ENCODE measurements at places on chromosomes 11 and 22. TPM values are rescaled to one million over a fixed set of nuclear protein-coding genes. Genes with fewer than 3 reads are reported as not detected.

FOLR2 gene
- total RNA-seq, result 5.6 TPM

CYB5R3 gene
- total RNA-seq, result 62.8 TPM

LIN7C gene
- 57.3 TPM for total RNA-seq

MMP13 gene
- not detected for total RNA-seq

OR5AK2 gene
- total RNA-seq, result not detected

MPZL2 gene
- total RNA-seq, result 27.2 TPM

MOGAT2 gene
- total RNA-seq, result not detected

SSTR3 gene
- total RNA-seq, result 0.10 TPM

IGSF22 gene
- total RNA-seq, result 6.2 TPM

FBLN1 gene
- 115 TPM for total RNA-seq

POU2F3 gene
- total RNA-seq, result 2.1 TPM

BARX2 gene
- 14.3 TPM for total RNA-seq

ART1 gene
- total RNA-seq, result 4.2 TPM

DNA sequence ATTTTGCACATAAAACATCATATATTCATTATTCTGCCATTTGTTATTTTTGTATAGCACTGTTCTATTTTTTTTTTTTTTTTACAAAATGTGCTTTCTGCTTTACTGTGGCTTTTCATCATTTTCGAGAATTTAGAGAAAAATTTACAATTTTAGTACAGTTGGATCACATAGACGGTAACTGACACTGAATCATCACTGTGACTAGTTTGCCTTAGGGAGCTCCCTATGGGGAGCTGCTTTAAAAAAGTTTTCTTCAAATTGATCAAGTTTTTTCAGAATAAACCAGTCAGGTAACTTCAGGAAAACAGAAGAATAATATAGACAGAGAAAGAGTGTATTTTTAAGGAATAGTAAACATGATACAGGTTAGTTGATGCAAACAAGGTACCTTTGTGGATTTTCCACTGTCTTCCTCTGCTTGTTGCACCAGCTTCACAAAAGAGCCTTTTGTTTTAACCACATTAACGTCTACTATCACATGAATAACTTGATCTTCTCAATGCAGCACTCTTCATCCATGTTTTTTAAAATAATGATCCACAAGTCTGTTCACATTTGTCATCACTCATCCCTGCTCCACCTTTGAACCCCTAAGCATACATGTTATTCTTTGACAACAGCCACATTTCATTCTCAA, 327.0 kb downstream of the DYNC2H1 start:
- DNase-seq, result no peak

DNA sequence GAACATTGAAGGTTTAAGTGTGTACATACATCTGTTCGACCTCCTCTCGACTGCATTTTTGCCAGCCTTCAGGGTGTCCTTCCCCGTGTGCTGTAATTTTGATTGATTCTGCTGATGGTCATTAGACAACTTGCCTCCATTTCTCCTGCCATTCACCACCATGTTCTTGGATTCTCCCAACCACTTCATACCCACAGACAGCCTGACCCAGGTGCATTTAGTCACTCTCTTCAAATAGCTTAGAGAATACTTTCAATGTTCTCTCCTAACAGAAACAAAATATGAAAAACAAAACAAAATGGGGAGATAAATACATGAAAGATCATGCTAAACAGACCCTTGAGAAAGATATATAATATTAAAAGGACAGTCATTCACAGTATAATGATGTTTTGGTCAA, 23.2 kb downstream of the KMT5B start:
- DNase-seq, result no peak

DNA sequence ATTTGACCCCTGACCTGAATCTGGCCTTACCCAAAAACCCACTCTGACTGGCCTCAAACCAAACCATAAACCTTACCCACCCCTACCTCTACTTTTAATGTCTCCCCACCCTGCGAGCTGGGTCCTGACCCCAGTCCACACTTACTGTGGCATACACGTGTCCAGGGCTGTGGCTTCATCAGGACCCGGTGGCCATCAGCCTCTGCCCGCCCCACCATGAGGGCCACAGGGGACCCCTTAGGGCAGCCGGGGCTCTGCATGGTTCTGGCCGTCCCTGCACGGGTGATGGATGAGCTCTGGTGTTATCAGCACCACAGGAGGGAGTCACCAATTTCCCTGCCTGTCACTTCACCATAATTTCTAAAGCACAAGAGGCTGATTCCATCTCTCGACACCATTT, 87.5 kb upstream of the LMO1 start:
- DNase-seq, result no peak

- peak; percentile 32 for DNase-seq
These were observed 16.9 kb upstream of the SPTY2D1 start for GRCh38 chr11:18650859-18651557.

- no peak for DNase-seq
These were observed 186.8 kb downstream of the FAT3 start for GRCh38 chr11:92411431-92411830.

DNA sequence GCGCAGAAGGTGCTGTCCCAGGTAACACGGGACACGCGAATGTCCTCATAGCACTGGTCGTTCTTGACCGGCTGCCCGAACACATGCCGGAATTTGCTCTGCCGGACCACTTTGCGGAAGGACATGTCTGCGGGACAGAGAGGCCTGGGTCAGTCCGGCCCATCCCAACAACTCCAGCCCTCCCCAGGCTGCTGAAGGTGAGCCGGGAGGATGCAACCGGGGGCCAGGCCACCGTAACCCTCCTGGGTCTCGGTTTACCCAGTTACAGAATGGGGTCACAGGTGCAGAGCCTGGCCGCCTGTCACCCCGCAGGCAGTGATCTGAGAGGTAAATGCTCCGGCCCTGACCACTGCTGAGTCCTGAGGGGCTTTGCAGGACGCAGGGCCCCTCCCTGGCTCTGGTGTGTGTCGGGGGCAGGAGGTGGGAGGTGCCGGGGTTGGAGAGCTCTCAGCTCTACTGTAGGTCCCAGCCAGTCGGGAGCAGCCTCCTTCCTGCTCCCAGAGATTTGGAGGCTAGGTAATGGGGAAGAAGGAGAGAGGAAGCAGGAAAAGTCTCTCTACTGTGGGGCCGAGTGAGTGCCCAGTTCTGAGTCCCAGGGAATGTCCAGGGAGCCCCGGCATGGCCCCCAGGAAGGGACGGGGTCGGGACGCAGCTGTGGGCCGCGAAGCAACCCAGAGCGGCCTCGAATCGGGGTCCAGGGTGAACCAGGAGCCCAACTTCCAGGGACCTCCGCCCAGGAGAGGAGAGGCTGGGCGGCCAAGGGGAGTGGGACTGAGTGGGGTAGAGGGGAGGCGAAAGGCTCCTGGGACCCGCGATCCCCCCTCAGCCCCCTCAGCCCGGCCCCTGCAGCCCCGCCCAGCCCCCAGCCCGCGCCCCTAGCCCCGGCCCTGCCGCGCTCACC, 522 bp downstream of the CORO1B start:
- no peak for DNase-seq

DNA sequence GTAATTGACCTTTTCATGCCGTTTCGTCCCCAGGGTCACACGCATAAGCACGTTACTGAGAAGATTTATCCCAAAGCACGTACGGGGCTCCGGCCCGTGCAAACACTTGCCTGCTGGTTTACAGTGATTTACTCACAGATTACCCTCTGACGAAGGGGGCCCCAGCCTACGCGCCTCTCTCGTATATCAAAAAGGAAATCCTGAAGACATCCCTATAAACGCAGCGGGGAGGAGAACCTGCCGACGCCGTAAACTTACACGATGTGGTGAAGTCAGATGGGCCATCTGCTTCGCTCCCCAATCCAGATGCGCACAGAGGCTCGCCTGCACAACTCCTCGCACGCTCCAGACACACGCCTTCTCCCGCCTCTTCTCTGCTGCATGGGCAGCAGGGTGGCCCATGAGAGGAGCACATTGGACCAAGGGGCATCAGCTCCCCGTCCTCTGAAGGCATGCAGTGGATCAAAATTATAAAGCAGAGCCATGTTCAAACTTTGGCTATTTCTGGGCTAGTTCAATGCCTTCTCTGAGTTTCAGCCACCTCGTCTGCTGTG, 123.6 kb downstream of the MN1 start:
- no peak for DNase-seq

- no peak for DNase-seq
These were observed 18.1 kb downstream of the CHST1 start for GRCh38 chr11:45647329-45647728.

- DNase-seq, result peak; percentile 78
These were observed 142.7 kb upstream of the CTSC start for GRCh38 chr11:88480223-88480622.

GRCh38 chr11:36532941-36533601, 23.0 kb upstream of the TRAF6 start:
- no peak for DNase-seq

DNA sequence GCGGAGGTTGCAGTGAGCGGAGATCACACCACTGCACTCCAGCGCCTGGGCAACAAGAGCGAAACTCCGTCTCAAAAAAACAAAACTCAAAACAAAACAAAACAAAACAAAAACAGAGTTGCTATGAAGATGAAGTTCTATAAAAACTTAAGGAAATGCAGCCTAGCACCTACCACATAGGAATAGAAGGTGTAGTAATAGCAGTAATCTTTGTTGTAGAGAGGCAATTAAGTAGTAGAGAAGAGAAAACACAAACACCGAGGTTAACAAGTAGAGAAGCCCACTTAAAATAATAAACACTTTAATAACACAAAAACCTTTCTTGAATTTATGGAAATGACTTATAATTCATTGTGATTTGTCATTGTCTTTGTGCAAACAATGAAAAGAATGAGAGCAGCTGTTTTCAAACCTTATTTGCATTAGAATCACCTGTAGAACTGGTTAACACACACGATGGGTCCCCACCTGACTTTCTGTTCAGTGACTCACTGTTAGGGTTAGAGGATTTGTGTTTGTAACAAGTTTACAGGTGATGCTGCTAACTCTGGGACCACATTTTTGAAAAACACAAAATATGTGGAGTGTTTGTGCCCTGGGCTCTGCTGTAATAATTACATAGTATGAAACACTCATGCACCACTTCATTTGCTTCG, 43.1 kb downstream of the TYR start:
- DNase-seq, result no peak

GRCh38 chr11:69129647-69130046, 26.1 kb upstream of the SMIM38 start:
- no peak for DNase-seq

DNA sequence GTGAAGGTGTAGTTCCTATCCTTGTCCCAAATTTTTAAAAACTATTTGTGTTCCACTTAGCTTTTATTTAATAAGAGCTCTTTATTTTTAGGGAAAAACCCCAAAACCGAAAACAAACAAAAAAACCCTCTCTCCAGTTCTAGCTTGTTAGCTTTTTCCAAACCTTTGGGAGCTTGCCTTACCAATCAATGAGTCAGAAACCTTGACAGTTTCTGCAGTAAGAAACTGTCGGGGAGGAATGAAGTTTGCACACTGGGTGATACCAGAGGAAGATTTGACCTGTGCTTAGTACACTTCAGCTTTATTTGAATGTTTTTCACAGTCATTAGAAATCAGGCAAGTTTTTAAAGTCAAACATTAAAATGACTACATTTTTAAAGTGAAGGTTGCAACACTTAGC, 105.0 kb downstream of the FAT3 start:
- DNase-seq, result no peak

Measured in tongue (tissue), 3 donors.